Bladder microvascular endothelial cell (primary cell): ENCODE measurements at places on chromosomes 4 and X. TPM values are rescaled to one million over a fixed set of nuclear protein-coding genes. Genes with fewer than 3 reads are reported as not detected.

Gene P2RY4
- 0.06 TPM in 1 of 2 replicates, not detected in the other for total RNA-seq

Gene PDLIM3
- total RNA-seq: 13.0 and 47.0 TPM in 2 replicates

Gene SLITRK2
- not detected in 2 replicates for total RNA-seq

Gene ARX
- not detected in 2 replicates for total RNA-seq

Gene CTBP1
- 183 and 201 TPM in 2 replicates for total RNA-seq

Gene DRD5
- total RNA-seq: not detected in 2 replicates

Gene CXCL11
- 1.5 and 5.7 TPM in 2 replicates for total RNA-seq
